ENCODE measurements at places on chromosomes 2 and 18.

GRCh38 chr2:88265352-88266303, 95.5 kb downstream of the THNSL2 start:
- DNase-seq: peak; percentile 11

- DNase-seq: no peak
These were observed 72.2 kb downstream of the BCL2L11 start for GRCh38 chr2:111192776-111193368.

GRCh38 chr2:52465287-52465686, 1302.3 kb upstream of the CHAC2 start:
- no peak for DNase-seq

GRCh38 chr2:197309691-197310231, 819 bp downstream of the ANKRD44 start:
- DNase-seq: no peak

GRCh38 chr2:108615480-108616090, 81.3 kb downstream of the LIMS1 start:
- DNase-seq: no peak
